Spleen (tissue), 13 donors: ENCODE measurements at places on chromosomes 11 and 22. TPM values are rescaled to one million over a fixed set of nuclear protein-coding genes. Genes with fewer than 3 reads are reported as not detected.

Gene DRICH1
- total RNA-seq: not detected

- peak within 1 kb of the TSS; percentile 62 for H3K4me3 ChIP-seq
- H3K27ac ChIP-seq: peak within 1 kb of the TSS; percentile 75
- peaks cover 49% of the 10 kb centered on the region for H3K27me3 ChIP-seq
- peak; percentile 83 for DNase-seq
These were observed at the start of gene MPPED2 for GRCh38 chr11:30586251-30587144. MPPED2 (minus strand) TSS chr11:30586353; CDS start chr11:30580373, 5,980 bp downstream.

GRCh38 chr11:92264350-92264749, 39.7 kb downstream of the FAT3 start:
- H3K27me3 ChIP-seq: no peaks in the 10 kb centered on the region
- no peaks in the 10 kb centered on the region for H3K4me1 ChIP-seq
- no peaks in the 10 kb centered on the region for H3K36me3 ChIP-seq
- no peak for DNase-seq

Gene GPHA2
- not detected for total RNA-seq
